ENCODE measurements at places on chromosomes 5 and 9. TPM values are rescaled to one million over a fixed set of nuclear protein-coding genes. Genes with fewer than 3 reads are reported as not detected.

The CMYA5 gene
- total RNA-seq, result 11.2 TPM

The SEMA5A gene
- 12.5 TPM for total RNA-seq

The ADAMTSL2 gene
- under 0.01 TPM for total RNA-seq

The CER1 gene
- not detected for total RNA-seq

The PCSK5 gene
- total RNA-seq, result 10.1 TPM

The GDF9 gene
- total RNA-seq, result 0.15 TPM

The LRRC19 gene
- total RNA-seq, result not detected

The GNG10 gene
- total RNA-seq, result 71.8 TPM

The EIF4EBP3 gene
- 1.5 TPM for total RNA-seq

The C9orf43 gene
- 0.15 TPM for total RNA-seq

The MARCHF11 gene
- not detected for total RNA-seq

The TAF11L5 gene
- total RNA-seq, result not detected

The MYMK gene
- not detected for total RNA-seq

The GRM6 gene
- total RNA-seq, result not detected

The ZNF462 gene
- 17.0 TPM for total RNA-seq

The TMEM252 gene
- total RNA-seq, result not detected

The IL31RA gene
- total RNA-seq, result 3.3 TPM

The PCDHGB6 gene
- total RNA-seq, result 5.1 TPM

The PCDHGB7 gene
- 16.4 TPM for total RNA-seq

The SGCD gene
- 22.0 TPM for total RNA-seq

The INSL6 gene
- not detected for total RNA-seq

The CEP120 gene
- 17.7 TPM for total RNA-seq

The VAV2 gene
- 19.4 TPM for total RNA-seq

The CRHBP gene
- 3.5 TPM for total RNA-seq

The GABRA6 gene
- total RNA-seq, result not detected

The RORB gene
- 0.87 TPM for total RNA-seq

The PTGDS gene
- total RNA-seq, result 36.7 TPM

The GNA14 gene
- 0.15 TPM for total RNA-seq

The PCDHB5 gene
- 0.29 TPM for total RNA-seq

The NRG2 gene
- total RNA-seq, result 0.73 TPM

The SLC25A2 gene
- total RNA-seq, result 1.0 TPM

The ARID3C gene
- not detected for total RNA-seq

The SREK1 gene
- 55.9 TPM for total RNA-seq

The ACOT12 gene
- total RNA-seq, result 2.2 TPM

The ZCCHC10 gene
- 11.9 TPM for total RNA-seq

The PCA3 gene
- not detected for total RNA-seq

The PLPP7 gene
- total RNA-seq, result 9.3 TPM

The SLC6A3 gene
- total RNA-seq, result under 0.01 TPM

The TUT7 gene
- 47.7 TPM for total RNA-seq

The CARD6 gene
- 18.7 TPM for total RNA-seq

Measured in smooth muscle cell of trachea (primary cell).